ENCODE measurements at places on chromosomes 12 and 14. TPM values are rescaled to one million over a fixed set of nuclear protein-coding genes. Genes with fewer than 3 reads are reported as not detected.

Gene FOXG1
- not detected for total RNA-seq

Gene CLEC2A
- not detected for total RNA-seq

Gene OR6C4
- not detected for total RNA-seq

Gene VRK1
- 27.9 TPM for total RNA-seq

Gene COQ10A
- 3.7 TPM for total RNA-seq

Gene PDZRN4
- not detected for total RNA-seq

Gene CMTM5
- total RNA-seq = not detected
